NCI-H2171 (cell line): ENCODE measurements at places on chromosomes 12 and 14.

- DNase-seq = no peak
Observed at GRCh38 chr14:36820111-36820709, 158.6 kb downstream of the PAX9 start.

DNA sequence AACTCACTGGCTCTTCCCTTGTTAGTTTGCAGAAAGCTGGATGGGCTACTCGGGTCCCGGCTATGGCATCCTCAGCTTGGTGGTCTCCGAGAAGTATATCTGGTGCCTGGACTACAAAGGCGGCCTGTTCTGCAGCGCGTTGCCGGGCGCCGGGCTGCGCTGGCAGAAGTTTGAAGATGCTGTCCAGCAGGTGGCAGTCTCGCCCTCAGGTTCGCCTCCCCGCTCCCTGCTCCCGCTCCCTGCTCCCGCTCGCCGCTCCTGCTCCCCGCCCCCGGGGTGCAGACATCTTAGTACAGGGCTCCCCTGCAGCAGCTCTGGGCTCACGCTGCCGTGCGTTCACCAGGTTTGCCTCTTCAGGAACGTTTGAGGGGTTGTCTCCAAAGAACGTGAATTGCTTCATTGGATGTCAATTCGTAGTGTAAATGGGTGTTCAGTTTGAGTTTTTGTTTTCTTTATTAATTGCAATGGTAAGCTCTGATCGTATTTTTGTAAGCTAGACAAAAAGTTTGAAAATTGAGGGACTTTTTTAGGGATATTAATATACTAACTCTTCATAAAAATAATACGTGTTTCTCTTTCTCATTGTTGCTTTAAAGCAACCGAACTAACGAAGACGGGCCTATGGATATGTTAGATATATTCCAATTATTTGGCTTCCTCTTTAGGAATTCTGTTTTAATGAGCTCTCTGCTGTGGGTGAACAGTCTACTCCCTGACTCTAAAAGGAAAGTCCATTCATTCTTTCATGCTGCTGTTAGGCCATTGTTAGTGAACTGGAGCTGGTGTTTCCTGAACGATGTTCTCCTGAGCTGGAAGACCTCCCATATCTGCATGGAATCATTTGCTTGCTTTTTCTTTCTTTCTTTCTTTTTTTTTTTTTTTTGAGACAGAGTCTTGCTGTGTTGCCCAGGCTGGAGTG is 71.3 kb downstream of the ANKRD9 start:
- peak; percentile 93 for DNase-seq

GRCh38 chr12:19431407-19432308 is 7.6 kb upstream of the AEBP2 start:
- DNase-seq = no peak

GRCh38 chr12:92779902-92780301 is 77.1 kb downstream of the PLEKHG7 start:
- no peak for DNase-seq

- no peak for DNase-seq
Observed at GRCh38 chr12:118748478-118749380, 232.6 kb upstream of the SRRM4 start.

DNA sequence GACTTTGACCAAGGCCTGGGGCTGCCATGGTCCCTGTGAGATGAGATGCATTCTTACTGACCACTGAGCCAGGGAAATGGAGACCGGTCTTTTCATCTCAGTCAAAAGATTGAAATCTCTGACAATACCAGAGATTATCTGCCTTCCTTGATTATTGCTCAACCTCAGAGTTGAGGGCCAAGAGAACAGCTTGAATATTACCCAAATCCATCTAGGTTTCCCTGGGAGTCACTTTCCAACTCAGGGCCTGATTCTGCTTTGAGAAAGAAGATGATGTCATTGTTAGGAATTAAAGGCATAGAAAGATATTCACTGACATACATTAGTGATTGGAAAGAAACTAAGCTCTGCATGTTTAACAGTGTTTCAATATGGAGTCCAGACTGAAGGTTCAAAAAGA is 515.9 kb upstream of the TBX3 start:
- DNase-seq = no peak

DNA sequence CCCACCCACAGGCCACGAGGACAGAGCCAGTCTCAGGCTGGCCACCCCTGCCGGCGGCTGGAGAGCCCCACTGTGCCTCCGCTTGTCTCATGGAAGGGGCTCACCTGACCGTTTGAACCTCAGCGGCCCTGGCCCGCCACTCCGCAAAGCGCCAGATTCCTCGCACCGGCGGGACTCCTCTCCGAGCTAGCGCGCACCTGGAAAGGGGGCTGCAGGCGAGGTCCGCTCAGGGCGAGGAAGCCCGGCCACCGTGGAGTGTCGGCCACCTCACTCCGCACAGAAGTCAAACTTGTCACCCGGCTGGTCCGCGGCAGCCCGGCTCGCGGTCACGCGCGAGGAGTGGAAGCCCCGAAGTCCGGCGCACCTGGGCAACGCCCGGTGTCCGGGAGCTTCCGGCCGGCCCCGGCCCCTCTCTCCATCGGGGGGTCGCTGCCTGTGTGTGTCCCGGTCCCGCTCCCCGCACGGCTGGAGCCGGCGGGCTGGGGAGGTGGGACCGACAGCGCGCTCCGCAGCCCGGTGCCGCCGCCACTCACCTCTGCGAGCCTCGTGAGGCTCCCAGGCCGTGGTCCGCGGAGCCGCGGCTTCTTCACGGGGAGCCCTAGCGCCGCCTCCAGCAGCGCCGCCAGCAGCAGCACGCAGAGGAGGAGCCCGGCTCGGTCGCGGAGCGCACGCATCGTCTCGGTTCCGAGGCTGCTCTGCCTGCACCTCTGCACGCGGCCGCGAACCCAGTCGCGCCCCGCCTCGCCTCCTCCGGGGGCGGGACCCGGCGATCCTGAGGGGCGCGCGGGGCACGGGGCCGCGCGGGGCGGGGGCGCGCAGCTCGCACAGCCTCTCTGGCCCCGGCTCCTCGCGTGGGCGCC is at the start of gene ISM2:
ISM2 (minus strand) TSS at position 697 of the 860 bp plus-strand sequence; CDS start at position 674, 23 bp downstream.
- peak; percentile 40 for DNase-seq

- DNase-seq = no peak
Observed at GRCh38 chr14:53399057-53399456, 245.9 kb upstream of the DDHD1 start.

DNA sequence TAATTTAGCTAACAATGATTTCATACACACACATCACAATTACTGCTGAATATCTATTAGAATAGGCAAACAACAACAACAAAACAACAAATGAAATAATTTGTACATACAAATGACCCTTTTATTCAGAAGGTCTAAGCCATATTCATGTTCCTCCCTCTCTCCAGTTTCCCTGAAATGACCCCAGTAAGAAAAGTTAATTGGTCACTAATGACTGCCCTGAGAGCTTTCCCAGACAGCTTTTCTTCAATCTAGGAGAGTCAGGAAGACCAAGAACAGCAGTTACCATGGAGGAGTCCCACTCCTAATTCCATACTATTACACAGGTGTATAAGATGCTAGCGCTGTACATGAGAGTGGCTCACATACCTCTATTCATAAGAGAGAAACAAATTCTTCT is 121.2 kb upstream of the GRIP1 start:
- DNase-seq = no peak
